ENCODE measurements at places on chromosomes 3 and 15.
A peak's percentile ranks its signal among the peaks of the same experiment; 100 is the strongest.

DNA sequence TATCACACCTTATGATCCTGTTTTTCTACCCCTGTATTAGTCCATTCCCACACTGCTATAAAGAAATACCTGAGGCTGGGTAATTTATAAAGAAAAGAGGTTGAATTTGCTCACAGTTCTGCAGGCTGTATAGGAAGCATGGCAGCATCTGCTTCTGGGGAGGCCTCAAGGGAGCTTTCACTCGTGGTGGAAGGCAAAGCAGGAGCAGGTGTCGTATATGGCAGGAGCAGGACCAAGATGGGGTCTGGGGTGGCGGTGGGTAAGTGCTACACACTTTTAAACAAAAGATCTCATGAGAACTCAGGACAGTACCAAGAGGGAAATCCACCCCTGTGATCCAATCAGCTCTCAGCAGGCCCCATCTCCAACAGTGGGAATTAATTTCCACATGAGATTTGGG, 15.4 kb upstream of the SCAP start:
- DNase-seq, result no peak

DNA sequence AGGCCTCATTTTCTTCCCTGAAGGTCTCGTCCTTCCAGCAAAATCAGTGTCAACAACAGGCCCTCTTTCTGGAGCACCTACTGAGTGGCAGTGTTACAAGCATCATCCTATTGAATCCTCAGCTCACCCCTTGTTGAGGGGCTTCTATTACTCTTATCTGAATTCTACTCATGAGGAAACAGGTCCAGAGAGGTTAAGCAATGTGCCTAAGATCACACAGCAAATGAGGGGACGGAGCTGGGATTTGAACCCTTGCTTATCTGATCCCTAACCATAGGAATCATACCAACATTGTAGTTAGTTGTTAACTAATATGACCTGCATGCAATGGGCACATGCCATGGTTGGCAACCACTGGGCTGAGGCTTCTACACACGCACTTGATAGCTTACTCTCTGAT, 63.0 kb downstream of the SLC6A6 start:
- no peak for DNase-seq

- DNase-seq, result no peak
These were observed 36.0 kb upstream of the SEMA4B start for GRCh38 chr15:90165157-90165556.

GRCh38 chr3:45026957-45027356, 854 bp downstream of the CLEC3B start:
- DNase-seq, result peak; percentile 84

- DNase-seq, result no peak
These were observed 19.2 kb downstream of the RARRES1 start for GRCh38 chr3:158713094-158713499.

GRCh38 chr3:144643771-144644198, 672.2 kb downstream of the DIPK2A start:
- no peak for DNase-seq

GRCh38 chr3:15153103-15153502, 52.9 kb upstream of the CAPN7 start:
- no peak for DNase-seq

DNA sequence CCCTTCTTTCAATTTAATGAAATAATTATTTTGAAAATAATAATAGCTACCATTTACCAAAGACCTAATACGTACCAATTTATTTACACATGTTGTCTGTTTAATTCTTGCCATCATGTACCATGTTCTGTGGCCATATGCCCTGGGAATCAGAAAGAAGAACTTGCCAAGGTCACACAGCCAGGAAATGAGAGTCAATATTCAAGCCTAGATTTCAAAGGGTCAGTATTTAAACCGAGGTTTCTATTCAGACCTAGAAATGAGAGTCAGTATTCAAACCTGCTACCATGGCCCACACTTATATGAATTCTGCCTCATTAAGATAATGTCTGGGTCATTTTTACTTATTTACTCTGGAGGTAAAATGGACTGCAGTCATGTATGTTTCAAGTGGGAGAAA, 103.6 kb upstream of the TBL1XR1 start:
- DNase-seq, result no peak

GRCh38 chr15:29021857-29022256, 136.1 kb downstream of the APBA2 start:
- DNase-seq, result no peak

- no peak for DNase-seq
These were observed 461.0 kb downstream of the GBE1 start for GRCh38 chr3:81300324-81300927.

DNA sequence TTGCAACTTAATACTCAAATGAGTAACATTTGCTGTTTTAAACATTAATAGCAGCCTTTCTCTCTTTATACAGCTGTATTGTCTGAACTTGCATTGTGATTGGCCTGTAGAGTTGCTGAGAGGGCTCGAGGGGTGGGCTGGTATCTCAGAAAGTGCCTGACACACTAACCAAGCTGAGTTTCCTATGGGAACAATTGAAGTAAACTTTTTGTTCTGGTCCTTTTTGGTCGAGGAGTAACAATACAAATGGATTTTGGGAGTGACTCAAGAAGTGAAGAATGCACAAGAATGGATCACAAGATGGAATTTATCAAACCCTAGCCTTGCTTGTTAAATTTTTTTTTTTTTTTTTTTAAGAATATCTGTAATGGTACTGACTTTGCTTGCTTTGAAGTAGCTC, 40.3 kb downstream of the CTNNB1 start:
- peak; percentile 10 for DNase-seq

DNA sequence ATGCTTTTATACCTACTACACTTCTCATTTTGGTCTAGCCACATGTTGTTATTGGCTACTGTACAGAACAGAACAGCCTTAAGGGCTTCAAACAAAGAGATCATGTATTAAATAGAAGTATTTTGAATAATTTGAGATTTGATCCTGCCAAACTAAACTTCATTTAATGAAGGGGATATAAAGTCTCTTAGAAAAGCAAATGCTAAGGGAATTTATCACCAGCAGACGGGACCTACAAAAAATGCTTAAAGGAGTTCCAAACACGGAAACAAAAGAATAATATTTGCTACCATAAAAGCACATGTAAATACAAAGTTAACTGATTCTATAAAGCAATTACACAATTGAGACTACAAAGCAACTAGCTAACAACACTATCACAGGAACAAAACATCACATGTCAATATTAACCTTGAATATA, 23.6 kb upstream of the FMN1 start:
- no peak for DNase-seq

DNA sequence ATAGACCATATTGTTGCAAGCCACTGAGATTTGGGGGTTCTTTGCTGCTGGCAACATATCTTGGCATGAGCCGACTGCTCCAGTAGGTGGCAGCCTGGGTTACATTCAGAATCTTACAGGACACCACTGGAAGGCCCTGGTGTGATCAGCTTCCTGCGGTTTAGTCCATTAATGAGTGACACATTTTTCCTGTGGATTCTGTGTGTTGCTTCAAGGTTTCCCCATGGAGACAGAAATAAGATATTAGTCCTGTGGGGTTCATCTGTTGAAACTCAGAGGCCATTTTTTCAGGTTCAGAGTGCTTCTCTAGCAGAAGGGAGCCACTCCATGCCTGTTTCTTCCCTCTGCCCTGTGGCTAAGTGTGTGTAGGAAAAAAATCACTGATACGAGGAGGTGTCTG, 116.2 kb downstream of the MFSD1 start:
- peak; percentile 79 for DNase-seq

GRCh38 chr15:40354408-40355171, 3.4 kb upstream of the DISP2 start:
- no peak for DNase-seq

GRCh38 chr15:48330105-48330785, 984 bp upstream of the DUT start:
- DNase-seq, result no peak

GRCh38 chr3:177145381-177145780, 51.9 kb downstream of the TBL1XR1 start:
- no peak for DNase-seq

DNA sequence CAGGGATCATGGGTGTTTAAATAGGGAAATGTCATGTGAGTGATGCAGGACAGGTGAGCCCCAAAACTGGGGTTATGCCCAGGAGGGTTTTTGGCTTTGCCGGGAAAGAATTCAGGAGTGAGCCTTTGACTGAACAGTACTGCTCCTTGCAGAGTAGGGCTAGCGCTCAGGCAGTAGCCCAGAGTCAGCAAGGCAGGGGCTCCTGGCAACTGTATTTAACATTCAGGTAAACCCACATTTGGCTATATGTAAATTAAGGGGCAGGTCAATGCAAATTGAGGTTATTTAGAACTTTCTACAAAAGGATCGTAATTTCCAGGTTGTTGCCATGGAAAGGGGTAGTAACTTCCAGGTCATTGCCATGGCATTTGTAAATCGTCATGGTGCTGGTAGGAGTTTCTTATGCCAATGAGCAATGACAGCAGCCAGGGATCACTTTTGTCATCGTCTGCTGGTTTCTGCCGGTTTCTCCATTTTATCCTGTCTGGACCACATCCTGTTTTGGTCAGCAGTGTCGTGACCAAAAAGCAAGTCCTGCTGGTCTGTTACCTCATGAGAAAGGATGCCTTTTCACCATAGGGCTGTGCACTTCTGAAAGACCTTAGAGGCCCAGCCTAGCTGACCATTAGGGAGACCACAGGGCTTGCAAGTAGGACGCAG, 24.3 kb downstream of the MTHFS start:
- DNase-seq, result peak; percentile 6

DNA sequence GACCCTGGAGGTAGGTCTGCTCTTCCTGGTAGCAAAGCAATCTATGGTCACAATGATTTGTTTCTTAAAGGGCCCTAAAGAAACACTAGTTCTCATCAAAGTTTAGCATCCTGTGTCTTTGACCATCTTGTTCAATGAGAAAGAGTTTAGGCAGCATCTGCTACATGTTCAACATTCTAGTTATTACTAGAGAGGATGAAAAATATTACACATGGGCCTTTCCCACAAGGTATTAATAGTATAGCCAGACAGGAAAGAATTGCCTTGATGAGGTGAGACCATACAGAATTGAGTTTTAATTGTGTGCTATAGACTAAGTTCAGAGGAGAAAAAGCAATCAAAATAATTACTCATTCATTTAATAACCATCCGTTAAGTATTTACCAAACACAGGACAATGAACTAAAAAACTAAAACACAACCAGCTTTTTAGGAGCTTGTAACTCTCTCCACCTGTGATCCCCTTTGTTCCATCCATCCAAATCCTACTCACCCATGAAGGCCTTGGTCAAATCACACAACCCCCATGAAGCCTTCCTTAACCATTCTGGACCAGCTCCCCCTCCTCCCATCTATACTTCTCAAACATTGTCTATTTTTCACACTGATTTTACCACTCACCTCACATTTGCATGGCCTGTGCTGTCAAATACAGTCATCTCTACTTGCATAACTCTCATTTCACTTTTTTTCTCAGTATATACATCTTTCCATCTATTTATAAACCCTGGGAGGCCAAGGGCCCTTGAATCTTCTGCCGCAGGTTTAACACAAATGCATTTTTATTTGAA, 122.9 kb downstream of the RORA start:
- DNase-seq, result no peak

DNA sequence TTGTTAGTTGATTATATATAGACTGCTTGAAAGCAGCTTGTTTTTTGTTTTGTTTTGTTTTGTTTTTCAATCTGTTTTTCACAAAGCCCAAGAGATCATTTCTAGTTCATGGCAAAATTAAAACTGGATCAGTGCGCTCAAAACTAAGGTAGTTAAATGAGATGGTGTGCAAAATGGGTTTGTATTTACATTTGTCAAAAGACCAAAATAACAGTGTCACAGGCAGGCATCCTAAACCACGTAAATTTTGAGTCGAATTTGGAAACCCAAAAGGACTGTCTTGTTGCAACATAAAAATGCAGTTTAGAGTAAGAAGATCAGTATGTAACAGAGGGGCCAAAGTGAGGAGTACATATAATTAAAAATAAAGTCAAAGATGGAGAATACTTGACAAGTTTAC, 2.4 kb downstream of the DMXL2 start:
- no peak for DNase-seq

DNA sequence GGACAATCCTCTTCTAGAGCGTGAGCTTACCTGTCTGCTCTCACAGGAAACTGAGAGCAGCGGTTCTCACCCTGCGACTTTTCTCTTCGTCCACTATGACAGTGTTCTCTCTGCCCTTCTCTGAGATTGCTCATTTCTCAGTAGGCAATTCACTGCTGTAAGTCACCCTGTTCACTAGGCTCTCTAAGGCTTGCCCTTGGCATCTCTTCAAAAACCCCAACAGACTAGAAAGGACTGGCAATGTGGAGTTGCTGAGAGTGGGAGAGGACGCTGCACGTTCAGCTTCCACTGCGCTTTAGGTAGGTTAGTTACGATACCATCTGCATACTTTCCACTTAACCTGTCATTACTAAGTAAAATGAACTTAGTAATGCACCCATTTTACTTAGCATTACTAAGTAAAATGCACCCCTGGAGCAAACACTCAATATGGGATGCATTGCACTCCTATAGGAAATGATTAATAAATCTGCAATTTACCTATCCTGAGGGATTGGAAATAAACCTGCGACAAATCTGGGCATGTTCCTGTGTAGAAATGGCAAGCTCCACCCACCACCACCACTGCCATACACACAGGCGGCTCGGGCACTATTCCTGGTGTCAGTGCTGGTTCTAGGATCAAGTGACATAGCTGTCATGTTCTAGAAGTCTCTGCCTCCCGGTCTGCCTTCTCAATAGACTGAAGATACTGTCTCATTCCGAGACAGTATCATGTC, 21.4 kb downstream of the XPC start:
- no peak for DNase-seq

DNA sequence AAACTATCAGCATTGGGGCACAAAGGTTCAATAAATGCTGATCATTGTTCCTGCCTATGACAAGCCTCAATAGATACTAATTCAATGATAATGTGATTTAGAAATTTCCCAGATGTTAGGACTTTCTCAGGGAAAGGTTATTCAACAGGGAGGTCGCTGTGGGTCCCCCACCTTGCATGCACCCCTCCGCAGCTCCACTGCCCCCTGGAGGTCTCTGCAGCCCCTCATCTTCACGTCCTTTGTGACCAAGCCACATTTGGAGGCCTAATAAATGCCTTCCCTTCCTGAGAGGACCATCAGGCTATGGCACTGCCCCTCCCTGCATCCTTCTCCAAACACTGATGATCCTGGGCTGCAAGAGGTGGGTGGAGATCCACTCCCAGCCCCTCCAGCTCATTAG, 50.2 kb downstream of the NOX5 start:
- DNase-seq, result no peak

GRCh38 chr15:92645731-92646130, 9.8 kb downstream of the FAM174B start:
- DNase-seq, result no peak

GRCh38 chr3:5151586-5151985, 29.5 kb downstream of the ARL8B start:
- DNase-seq, result no peak

GRCh38 chr15:80179025-80179759, 26.4 kb downstream of the FAH start:
- DNase-seq, result peak; percentile 78

- DNase-seq, result no peak
These were observed 533.5 kb upstream of the TBL1XR1 start for GRCh38 chr3:177730814-177731213.

- no peak for DNase-seq
These were observed 159.2 kb downstream of the TPRG1 start for GRCh38 chr3:189331002-189331418.

- no peak for DNase-seq
These were observed 70.4 kb upstream of the ATP11B start for GRCh38 chr3:182722907-182723306.
